Transverse colon (tissue), 4 donors: ENCODE measurements at places on chromosomes 12 and 14. TPM values are rescaled to one million over a fixed set of nuclear protein-coding genes. Genes with fewer than 3 reads are reported as not detected.
A peak's percentile ranks its signal among the peaks of the same experiment; 100 is the strongest.

DNA sequence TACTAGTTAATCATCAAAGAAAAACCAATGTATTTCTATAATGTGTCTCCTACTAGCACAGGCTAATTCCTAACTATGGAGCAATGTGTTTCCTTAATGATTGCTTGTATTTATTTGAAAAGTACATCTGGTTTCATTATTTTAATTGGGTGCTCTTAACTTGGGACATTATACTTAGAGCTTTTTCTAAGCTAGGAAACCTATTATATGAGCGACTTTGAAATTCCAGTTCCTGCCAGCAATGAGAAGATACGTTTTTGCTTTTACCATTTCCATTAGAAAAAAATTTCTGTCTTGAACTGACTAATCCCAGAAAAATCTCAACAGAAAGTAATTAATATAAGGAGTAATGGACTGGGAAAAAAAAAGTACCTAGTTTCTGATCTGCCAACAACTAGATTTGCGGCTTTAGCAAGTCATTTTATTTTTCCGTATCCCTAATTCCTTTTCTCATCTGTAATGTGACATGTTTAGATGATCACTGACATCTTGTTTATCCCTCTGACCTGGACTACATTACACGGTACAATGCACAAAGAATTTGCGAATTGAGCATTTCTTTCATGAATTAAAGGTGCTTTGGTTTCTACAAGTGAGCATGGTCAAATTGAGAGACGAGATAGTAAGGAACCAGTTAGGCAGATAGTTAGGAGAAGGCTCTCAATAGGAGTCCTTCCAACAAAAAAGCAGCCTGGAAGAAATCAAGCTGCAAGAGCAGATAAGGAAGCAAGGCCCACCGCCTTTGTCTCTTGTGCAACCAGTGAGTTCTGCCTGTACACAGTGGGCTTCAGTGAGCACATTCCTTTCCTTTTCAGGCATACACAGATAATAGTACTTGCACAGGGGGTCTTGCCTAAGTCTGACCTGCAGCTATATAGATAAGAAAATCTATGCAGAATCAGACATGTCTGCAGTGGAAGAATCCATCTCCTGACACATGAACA, 1765.0 kb upstream of the FLRT2 start:
- H3K27ac ChIP-seq: no peak overlapping the region
- H3K36me3 ChIP-seq: no peaks in the 10 kb centered on the region
- H3K4me1 ChIP-seq: no peaks in the 10 kb centered on the region
- no peak for DNase-seq
- no peaks in the 10 kb centered on the region for H3K27me3 ChIP-seq

DNA sequence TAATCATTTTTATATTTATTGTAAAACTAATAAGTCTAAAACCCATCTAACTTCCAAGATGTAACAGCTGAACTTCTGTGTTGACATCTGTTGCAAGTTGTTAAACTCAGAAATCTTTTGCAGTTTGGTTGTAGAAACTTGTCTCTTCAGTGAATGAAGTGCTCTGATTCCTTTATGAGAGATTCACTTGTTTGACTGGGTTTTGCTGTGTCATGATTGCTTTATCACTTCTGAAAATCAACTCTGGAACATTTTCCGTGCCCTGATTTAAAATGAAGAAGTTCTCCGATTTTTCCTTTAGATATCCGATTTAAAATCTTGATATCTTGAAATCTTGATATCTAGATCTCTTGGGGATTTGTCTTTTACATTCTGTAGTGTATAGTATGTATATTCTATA, 65.1 kb downstream of the DIP2B start:
- no peak overlapping the region for H3K27ac ChIP-seq
- no peak overlapping the region for H3K4me3 ChIP-seq

GRCh38 chr12:20128928-20129327, 239.4 kb upstream of the PDE3A start:
- no peaks in the 10 kb centered on the region for H3K4me1 ChIP-seq
- H3K27me3 ChIP-seq: no peaks in the 10 kb centered on the region
- no peak for DNase-seq

- no peak overlapping the region for H3K4me3 ChIP-seq
- H3K36me3 ChIP-seq: no peaks in the 10 kb centered on the region
- no peak overlapping the region for H3K27ac ChIP-seq
- no peaks in the 10 kb centered on the region for H3K27me3 ChIP-seq
- no peak for DNase-seq
These were observed 362.6 kb downstream of the DAD1 start for GRCh38 chr14:22226381-22226780.

- peaks cover 25% of the 10 kb centered on the region for H3K4me1 ChIP-seq
- no peaks in the 10 kb centered on the region for H3K36me3 ChIP-seq
- no peak overlapping the region for H3K4me3 ChIP-seq
- no peaks in the 10 kb centered on the region for H3K27me3 ChIP-seq
- DNase-seq: no peak
These were observed 68.8 kb upstream of the AMN start for GRCh38 chr14:102853648-102854047.

DNA sequence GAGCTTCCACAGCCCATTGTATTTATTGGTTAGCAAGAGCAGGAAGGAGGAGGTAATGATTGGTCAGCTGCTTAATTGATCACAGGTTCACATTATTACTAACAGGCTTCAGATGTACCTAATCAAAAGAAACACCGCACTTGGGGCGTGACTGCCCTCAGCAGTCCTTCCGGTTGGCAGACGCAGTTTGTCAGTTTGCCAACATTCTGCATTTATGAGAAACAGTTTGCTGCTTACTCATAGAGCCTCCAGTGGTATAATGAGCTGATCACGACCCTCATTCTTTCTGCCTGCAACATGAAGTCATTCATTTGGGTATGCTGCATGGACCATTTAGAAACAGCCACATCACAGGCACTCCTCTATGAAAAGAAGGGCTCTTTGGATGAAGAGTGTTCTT, 42.5 kb upstream of the PPM1H start:
- H3K27me3 ChIP-seq: no peaks in the 10 kb centered on the region
- H3K4me3 ChIP-seq: no peak overlapping the region
- no peaks in the 10 kb centered on the region for H3K4me1 ChIP-seq
- H3K27ac ChIP-seq: no peak overlapping the region
- H3K36me3 ChIP-seq: no peaks in the 10 kb centered on the region

GRCh38 chr12:26791301-26791791, 41.6 kb downstream of the ITPR2 start:
- H3K4me3 ChIP-seq: no peak overlapping the region
- H3K4me1 ChIP-seq: peaks cover 63% of the 10 kb centered on the region
- H3K27ac ChIP-seq: peak overlapping the region; percentile 41
- no peaks in the 10 kb centered on the region for H3K36me3 ChIP-seq
- no peaks in the 10 kb centered on the region for H3K27me3 ChIP-seq
- no peak for DNase-seq

DNA sequence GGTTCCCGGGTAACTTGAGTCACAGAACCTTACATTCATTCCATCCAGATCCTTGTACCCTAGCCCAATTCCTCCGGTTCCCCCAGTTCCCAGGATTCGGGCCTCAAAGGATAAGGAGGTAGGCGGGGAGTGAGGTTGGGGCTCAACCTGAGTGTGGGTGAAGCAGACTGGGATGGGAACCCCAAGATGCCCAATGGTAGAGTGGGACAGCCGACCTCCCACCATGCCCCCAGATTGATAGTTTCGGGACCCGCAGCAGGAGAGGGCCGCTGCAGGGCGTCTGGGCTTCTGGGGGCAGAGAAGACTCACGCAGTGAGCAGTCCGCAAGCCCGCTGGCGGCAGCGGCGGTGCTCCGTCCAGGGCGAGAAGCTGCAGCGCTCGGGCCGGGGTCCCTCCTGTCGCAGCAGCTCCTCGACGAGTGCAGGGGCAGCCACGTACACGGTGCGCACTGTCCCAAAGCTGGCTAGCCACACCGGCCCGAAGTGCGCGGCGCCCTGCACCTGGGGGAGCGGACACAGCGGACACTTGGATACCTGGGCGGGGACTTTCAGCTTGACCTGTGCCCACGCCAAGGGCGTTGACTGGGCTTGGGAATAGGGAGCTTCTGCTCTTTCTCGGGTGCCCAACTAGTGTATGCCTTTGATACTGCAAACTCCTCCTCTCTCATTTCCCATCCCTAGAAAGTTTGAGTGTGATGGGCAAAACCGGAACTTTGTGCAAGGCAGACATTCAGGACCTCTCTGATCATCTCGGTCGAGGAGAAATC, 997 bp downstream of the CYP27B1 start:
- peak overlapping the region; percentile 26 for H3K4me3 ChIP-seq
- no peak overlapping the region for H3K27ac ChIP-seq
- H3K4me1 ChIP-seq: peaks cover 32% of the 10 kb centered on the region
- no peak for DNase-seq
- H3K27me3 ChIP-seq: peaks cover 43% of the 10 kb centered on the region
- H3K36me3 ChIP-seq: no peaks in the 10 kb centered on the region

DNA sequence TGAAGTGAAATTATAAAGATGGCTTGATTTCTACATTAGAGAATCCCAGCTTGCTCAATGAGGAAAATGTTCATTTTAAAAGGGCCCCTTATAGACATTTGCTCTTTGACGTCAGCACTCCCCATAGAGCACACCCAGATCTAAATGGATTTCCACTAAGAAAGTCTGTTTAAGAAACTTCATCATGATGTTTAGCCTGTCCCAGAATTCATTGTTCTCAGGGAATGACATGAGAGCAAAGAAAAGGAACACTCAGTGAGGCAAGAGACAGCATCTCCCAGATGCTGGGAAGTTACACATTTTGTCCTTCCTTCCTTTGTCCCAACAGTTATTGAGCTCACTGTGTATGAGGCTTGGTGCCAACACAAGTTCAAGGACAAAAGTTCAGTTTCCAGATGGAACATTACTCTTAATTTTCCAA, 4.9 kb downstream of the PHLDA1 start:
- peaks cover 8% of the 10 kb centered on the region for H3K4me1 ChIP-seq
- H3K36me3 ChIP-seq: no peaks in the 10 kb centered on the region
- H3K4me3 ChIP-seq: no peak overlapping the region
- H3K27ac ChIP-seq: peak overlapping the region; percentile 8
- DNase-seq: no peak

KLRB1 gene
- not detected for total RNA-seq

TMEM30B gene
- 50.4 TPM for total RNA-seq

- H3K36me3 ChIP-seq: no peaks in the 10 kb centered on the region
- H3K27me3 ChIP-seq: no peaks in the 10 kb centered on the region
- DNase-seq: no peak
- no peak overlapping the region for H3K27ac ChIP-seq
These were observed 106.2 kb upstream of the MAX start for GRCh38 chr14:65208548-65208947.

L3HYPDH gene
- 50.8 TPM for total RNA-seq
